Activated naive CD4-positive, alpha-beta T cell treated with anti-CD3 and anti-CD28 coated beads for 36 hours (primary cell): ENCODE measurements at places on chromosomes 13 and 19.

GRCh38 chr19:48123907-48124651 is 13.5 kb upstream of the PLA2G4C start:
- H3K4me1 ChIP-seq: peaks cover 12% of the 10 kb centered on the region
- H3K4me3 ChIP-seq: no peak overlapping the region
- peaks cover 63% of the 10 kb centered on the region for H3K36me3 ChIP-seq
- no peak overlapping the region for H3K27ac ChIP-seq

- H3K27me3 ChIP-seq: no peaks in the 10 kb centered on the region
- H3K27ac ChIP-seq: peak overlapping the region; percentile 28
- H3K36me3 ChIP-seq: no peaks in the 10 kb centered on the region
- DNase-seq: peak; percentile 42
- no peak overlapping the region for H3K4me3 ChIP-seq
Measured at GRCh38 chr13:114146629-114147028, 14.2 kb upstream of the RASA3 start.

DNA sequence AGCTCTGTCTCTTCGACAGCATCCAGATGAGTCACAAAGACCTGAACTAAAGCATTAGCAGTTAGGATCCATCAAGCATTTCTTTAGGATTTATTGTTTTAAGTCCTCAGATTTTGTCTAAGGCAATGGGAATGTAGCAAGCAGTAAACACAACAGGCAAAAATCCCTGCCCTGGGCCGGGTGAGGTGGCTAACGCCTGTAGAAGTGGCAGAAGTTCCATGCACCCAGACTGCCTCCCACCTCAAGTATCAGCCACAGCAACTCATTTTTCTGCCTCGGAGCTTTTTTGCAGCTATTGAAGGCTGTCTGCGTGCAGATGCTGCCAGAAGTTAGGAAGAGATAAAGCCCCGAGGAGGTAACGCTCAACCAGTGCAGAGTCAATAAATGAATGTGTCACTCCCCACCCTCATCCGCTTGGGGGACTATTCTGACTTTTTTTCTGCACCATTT is 47.1 kb upstream of the MRI1 start:
- H3K27ac ChIP-seq: no peak overlapping the region
- no peak overlapping the region for H3K4me3 ChIP-seq
- H3K27me3 ChIP-seq: peaks cover 13% of the 10 kb centered on the region
- no peaks in the 10 kb centered on the region for H3K36me3 ChIP-seq
- peaks cover 2% of the 10 kb centered on the region for H3K4me1 ChIP-seq

GRCh38 chr19:13807421-13808021 is 12.3 kb downstream of the ZSWIM4 start:
- H3K27ac ChIP-seq: no peak overlapping the region
- H3K4me3 ChIP-seq: no peak overlapping the region
- H3K27me3 ChIP-seq: no peaks in the 10 kb centered on the region

GRCh38 chr19:45249261-45250033 is 1.6 kb upstream of the MARK4 start:
- peaks cover 26% of the 10 kb centered on the region for H3K4me1 ChIP-seq
- no peak for DNase-seq
- H3K27me3 ChIP-seq: peaks cover 6% of the 10 kb centered on the region
- H3K4me3 ChIP-seq: no peak overlapping the region
- H3K36me3 ChIP-seq: no peaks in the 10 kb centered on the region

- DNase-seq: no peak
- H3K4me1 ChIP-seq: no peaks in the 10 kb centered on the region
- no peak overlapping the region for H3K4me3 ChIP-seq
- peaks cover 37% of the 10 kb centered on the region for H3K27me3 ChIP-seq
Measured at GRCh38 chr19:1783874-1784273, 28.2 kb downstream of the ATP8B3 start.

- no peaks in the 10 kb centered on the region for H3K4me1 ChIP-seq
- no peak overlapping the region for H3K27ac ChIP-seq
- H3K36me3 ChIP-seq: no peaks in the 10 kb centered on the region
- no peak for DNase-seq
- H3K4me3 ChIP-seq: no peak overlapping the region
Measured at GRCh38 chr19:2523630-2524311, 47.8 kb downstream of the GADD45B start.

GRCh38 chr19:58034477-58034793 is 610 bp downstream of the ZSCAN1 start:
- peaks cover 27% of the 10 kb centered on the region for H3K36me3 ChIP-seq
- no peak overlapping the region for H3K27ac ChIP-seq
- peaks cover 4% of the 10 kb centered on the region for H3K4me1 ChIP-seq
- peaks cover 31% of the 10 kb centered on the region for H3K27me3 ChIP-seq
- H3K4me3 ChIP-seq: no peak overlapping the region
- no peak for DNase-seq

- H3K27ac ChIP-seq: no peak overlapping the region
- H3K27me3 ChIP-seq: peaks cover 3% of the 10 kb centered on the region
- no peaks in the 10 kb centered on the region for H3K4me1 ChIP-seq
- DNase-seq: no peak
Measured at GRCh38 chr13:75161804-75162203, 320.2 kb downstream of the TBC1D4 start.

DNA sequence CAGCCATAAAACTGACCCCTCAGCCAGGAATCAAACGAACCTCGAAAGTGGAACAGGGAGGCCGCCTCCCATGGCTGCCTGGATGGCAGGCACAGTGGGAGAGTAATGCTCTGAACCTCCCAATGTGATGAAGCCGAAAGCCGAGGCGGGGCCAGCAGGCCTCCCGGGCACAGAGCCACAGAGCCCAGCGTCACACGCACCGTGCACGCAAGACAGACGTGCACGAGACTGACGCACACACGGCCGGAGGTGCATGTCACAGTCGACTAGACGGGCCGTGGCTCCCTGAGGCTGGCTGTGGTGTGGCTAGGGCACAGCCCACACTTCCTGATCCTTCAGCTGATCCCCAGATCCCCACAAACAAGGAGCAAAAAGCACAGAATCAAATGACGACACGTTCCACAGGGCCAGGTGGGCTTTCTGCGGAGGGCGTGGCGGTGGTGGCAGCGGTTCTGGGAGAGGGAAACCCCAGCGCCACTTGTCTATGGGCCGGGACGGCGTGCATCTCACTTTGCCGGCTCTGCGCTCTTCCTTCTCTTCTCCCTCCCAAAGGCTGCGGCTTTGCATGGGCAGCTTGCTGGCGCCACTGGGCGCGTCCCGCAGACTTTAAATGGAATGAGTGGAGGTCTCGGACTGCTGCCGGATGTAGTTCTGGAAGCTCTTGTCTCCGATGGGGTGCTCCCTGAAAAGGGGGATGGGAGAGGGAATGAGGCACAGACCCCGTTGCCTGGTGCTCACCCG is 5.0 kb upstream of the C13orf46 start:
- H3K27me3 ChIP-seq: no peaks in the 10 kb centered on the region
- H3K4me3 ChIP-seq: no peak overlapping the region
- no peak overlapping the region for H3K27ac ChIP-seq
- H3K36me3 ChIP-seq: peaks cover 35% of the 10 kb centered on the region

- DNase-seq: no peak
- peak overlapping the region; percentile 73 for H3K4me3 ChIP-seq
- H3K27ac ChIP-seq: no peak overlapping the region
- H3K4me1 ChIP-seq: peaks cover 14% of the 10 kb centered on the region
Measured at GRCh38 chr13:33284916-33285315, 639 bp downstream of the STARD13 start.

- no peak overlapping the region for H3K4me3 ChIP-seq
- H3K27me3 ChIP-seq: peaks cover 4% of the 10 kb centered on the region
- H3K27ac ChIP-seq: no peak overlapping the region
- DNase-seq: no peak
Measured at GRCh38 chr19:13064092-13064489, 38.6 kb downstream of the LYL1 start.

GRCh38 chr19:50838239-50838638 is 4.9 kb upstream of the KLK15 start:
- H3K4me1 ChIP-seq: peaks cover 7% of the 10 kb centered on the region
- no peaks in the 10 kb centered on the region for H3K36me3 ChIP-seq
- peaks cover 35% of the 10 kb centered on the region for H3K27me3 ChIP-seq
- no peak overlapping the region for H3K27ac ChIP-seq
- no peak for DNase-seq

- DNase-seq: no peak
- H3K4me3 ChIP-seq: no peak overlapping the region
- H3K36me3 ChIP-seq: no peaks in the 10 kb centered on the region
- no peaks in the 10 kb centered on the region for H3K27me3 ChIP-seq
Measured at GRCh38 chr13:47680748-47681147, 320.3 kb downstream of the SUCLA2 start.

- no peak overlapping the region for H3K27ac ChIP-seq
- H3K27me3 ChIP-seq: no peaks in the 10 kb centered on the region
- no peaks in the 10 kb centered on the region for H3K4me1 ChIP-seq
- no peaks in the 10 kb centered on the region for H3K36me3 ChIP-seq
- no peak for DNase-seq
Measured at GRCh38 chr13:87344176-87344575, 327.0 kb upstream of the SLITRK5 start.

DNA sequence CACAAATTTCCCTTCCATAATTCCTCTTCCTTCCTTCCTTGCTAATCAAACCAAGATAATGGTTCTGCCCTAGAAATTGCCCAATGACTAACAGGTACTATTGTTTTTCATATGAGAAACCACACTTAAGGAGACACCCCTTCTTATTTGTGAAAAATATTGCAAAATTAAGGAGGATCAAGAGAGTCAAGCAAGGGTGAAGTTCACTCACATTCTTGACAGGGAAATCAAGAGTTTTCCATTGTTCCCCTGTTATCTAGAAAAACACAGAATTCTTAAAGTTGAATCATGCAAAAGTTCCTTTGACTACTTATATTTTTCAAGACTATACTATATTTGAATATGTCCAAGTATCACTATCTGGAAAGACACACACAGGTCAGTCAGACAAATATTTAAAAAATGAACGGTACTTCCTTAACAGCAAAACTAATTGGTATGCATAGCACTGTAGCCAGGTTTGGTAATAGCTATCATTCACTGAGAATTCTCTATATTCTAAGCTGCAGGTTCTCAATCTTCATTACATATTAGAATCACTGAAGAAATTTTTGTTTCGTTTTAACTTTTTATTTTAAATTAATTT is 897.2 kb downstream of the DIAPH3 start:
- peaks cover 2% of the 10 kb centered on the region for H3K27me3 ChIP-seq
- no peaks in the 10 kb centered on the region for H3K4me1 ChIP-seq
- H3K36me3 ChIP-seq: no peaks in the 10 kb centered on the region

DNA sequence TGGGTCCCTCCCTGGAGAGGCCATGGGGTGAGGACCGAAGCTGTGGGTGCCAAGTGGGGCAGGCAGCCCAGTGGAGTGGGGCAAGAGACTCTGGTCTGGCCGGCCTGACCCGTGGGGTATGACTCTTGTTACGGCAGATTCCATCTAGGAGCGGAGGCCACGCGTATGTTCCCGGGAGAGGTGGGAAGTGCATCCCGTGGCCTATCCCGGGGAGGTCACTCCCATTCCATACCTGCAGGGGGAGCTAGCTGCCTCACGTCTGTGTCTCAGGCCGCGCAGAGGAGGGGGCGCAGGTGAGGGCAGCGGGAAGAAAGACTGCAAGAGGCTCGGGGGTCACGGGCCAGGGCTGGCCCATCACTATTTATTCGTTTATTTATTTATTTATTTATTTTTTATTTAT is 4.9 kb downstream of the CSNK1G2 start:
- H3K36me3 ChIP-seq: peaks cover 8% of the 10 kb centered on the region
- DNase-seq: peak; percentile 52
- peak overlapping the region; percentile 16 for H3K27ac ChIP-seq
- H3K4me1 ChIP-seq: peaks cover 36% of the 10 kb centered on the region

DNA sequence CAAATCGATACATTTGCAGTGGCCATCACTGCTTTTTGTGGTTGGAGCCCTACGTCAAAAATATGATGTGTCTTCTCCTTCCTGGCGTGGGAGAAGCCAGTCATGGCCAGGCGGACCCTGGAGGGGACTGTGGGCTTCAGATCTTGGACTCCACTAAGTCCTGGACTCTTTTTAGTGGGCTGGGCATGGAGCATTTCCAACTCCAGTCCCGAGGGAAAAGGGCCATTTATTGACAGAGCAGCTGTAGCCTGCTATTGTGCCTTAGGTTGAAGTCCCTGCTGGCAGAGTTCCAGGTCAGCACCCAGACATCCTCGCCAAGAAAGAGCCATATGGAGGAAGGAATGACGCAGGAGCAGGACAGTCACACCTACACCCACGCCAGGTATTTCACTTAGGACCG is 179.2 kb upstream of the ZNF507 start:
- H3K36me3 ChIP-seq: no peaks in the 10 kb centered on the region
- no peak overlapping the region for H3K4me3 ChIP-seq
- peaks cover 2% of the 10 kb centered on the region for H3K27me3 ChIP-seq

GRCh38 chr19:34181111-34181864 is 9.0 kb downstream of the LSM14A start:
- H3K27ac ChIP-seq: peak overlapping the region; percentile 52
- no peak for DNase-seq
- no peaks in the 10 kb centered on the region for H3K27me3 ChIP-seq
- H3K36me3 ChIP-seq: peaks cover 15% of the 10 kb centered on the region
- no peak overlapping the region for H3K4me3 ChIP-seq

GRCh38 chr19:46487802-46488445 is 7.7 kb downstream of the PNMA8B start:
- no peak overlapping the region for H3K4me3 ChIP-seq
- H3K36me3 ChIP-seq: no peaks in the 10 kb centered on the region
- H3K27ac ChIP-seq: no peak overlapping the region
- H3K27me3 ChIP-seq: peaks cover 54% of the 10 kb centered on the region
- peaks cover 28% of the 10 kb centered on the region for H3K4me1 ChIP-seq
- DNase-seq: peak; percentile 82

DNA sequence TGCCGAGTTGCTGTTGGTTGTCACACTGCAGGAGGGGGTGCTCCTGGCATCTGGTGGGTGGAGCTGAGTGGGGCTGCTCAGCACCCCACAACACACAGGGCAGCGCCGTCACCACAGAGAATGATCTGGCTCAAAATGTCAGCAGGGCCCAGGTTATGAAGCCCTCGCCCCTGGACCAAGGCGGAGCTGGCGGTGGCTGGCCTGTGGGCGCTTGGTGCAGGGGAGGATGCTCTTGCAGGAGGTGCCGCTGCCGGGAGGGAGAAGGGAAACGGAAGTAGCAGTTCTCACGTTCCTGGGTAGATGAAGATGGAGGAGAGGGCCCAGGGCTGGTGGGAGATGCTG is 14.2 kb upstream of the LENG8 start:
- H3K4me1 ChIP-seq: peaks cover 27% of the 10 kb centered on the region
- peak overlapping the region; percentile 37 for H3K27ac ChIP-seq
- H3K4me3 ChIP-seq: peak overlapping the region; percentile 29
- H3K27me3 ChIP-seq: no peaks in the 10 kb centered on the region
- peak; percentile 21 for DNase-seq
- H3K36me3 ChIP-seq: peaks cover 2% of the 10 kb centered on the region

- H3K27ac ChIP-seq: peak overlapping the region; percentile 80
- no peak overlapping the region for H3K4me3 ChIP-seq
- peaks cover 23% of the 10 kb centered on the region for H3K4me1 ChIP-seq
Measured at GRCh38 chr19:10260141-10260584, 8.1 kb downstream of the MRPL4 start.

DNA sequence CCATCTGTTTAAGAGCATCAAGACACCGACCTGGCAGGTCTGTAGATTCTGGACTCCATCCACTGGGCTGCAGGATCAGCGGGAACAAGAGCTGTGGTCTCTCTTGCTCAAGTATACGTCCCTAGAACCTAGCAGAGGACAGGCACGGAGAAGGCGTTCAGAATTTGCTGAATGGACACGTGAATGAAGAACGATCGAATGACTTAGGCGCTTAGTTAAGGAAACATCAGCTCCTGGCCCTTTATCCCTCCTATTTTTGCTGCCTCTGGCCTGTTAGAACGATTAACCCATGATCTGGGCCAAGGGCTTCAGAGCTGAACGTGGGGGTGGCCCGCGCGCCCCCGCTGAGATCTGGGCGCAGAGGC is 953 bp downstream of the DZIP1 start:
- peak overlapping the region; percentile 20 for H3K4me3 ChIP-seq
- no peak overlapping the region for H3K27ac ChIP-seq
- peaks cover 5% of the 10 kb centered on the region for H3K4me1 ChIP-seq
- H3K27me3 ChIP-seq: peaks cover 42% of the 10 kb centered on the region
- no peak for DNase-seq
